Fibroblast of skin of right quadriceps (primary cell): ENCODE measurements at places on chromosomes 11 and 22.

GRCh38 chr11:68966894-68967780, 13.6 kb downstream of the MRGPRD start:
- DNase-seq: no peak

GRCh38 chr11:121456151-121456550, 3.4 kb upstream of the SORL1-AS1 start:
- no peak for DNase-seq

DNA sequence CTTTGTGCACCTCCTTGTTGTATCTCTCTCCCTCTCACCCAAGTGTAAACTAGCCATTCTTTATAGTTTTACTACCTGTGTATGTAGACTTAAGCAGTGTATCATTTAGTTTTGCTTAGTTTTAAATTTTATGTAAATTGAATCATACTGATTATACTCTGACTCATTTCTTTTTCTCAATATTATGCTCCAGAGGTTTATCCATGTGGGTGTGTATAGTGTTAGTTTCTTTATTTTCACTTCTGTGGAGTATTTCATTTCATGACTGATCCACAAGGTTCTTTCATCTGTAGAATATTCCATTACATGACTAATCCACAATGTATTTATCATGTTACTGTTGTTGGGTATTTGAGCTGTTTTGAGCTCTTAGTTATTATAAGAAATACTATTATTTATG, 62.0 kb downstream of the CCDC34 start:
- DNase-seq: peak; percentile 55

GRCh38 chr22:40602231-40602630, 34.3 kb downstream of the MRTFA start:
- DNase-seq: no peak

DNA sequence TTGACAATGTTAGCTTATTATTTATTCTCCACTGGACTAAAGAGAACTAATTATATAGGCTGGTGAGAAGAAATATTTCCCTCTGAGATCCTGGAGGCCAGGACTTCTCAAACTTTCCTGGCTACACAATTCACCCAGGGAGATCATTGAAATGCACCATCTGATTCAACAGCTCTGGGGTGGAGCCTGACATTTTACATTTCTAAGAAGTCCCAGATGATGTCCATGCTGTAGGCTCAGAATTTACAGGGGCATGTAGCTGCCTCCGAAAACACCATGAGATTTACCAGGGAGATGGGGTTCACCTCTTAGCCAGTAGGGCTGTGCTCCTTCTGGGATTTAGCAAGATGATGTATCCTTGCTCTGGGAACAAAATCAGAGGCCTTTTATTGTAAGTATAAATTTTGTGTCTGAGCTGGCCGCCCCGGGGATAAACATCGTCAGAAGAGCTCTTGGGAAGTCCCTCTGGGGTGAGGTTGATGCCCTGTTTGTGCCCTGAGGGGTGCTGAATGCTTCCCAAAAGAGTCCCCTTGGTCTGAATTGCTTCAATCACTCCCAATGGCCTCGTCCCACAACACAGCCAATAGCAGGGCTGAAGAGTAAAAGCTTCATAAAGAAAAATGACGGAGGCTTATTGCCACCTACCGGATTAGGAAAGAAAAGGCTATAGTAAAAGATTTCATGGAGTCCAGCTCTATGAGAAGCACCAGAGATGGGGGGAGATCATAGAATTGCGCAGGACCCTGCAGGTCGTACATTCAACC, 33.4 kb upstream of the API5 start:
- DNase-seq: peak; percentile 45

GRCh38 chr22:19057999-19058491, 64.2 kb downstream of the DGCR2 start:
- DNase-seq: no peak

DNA sequence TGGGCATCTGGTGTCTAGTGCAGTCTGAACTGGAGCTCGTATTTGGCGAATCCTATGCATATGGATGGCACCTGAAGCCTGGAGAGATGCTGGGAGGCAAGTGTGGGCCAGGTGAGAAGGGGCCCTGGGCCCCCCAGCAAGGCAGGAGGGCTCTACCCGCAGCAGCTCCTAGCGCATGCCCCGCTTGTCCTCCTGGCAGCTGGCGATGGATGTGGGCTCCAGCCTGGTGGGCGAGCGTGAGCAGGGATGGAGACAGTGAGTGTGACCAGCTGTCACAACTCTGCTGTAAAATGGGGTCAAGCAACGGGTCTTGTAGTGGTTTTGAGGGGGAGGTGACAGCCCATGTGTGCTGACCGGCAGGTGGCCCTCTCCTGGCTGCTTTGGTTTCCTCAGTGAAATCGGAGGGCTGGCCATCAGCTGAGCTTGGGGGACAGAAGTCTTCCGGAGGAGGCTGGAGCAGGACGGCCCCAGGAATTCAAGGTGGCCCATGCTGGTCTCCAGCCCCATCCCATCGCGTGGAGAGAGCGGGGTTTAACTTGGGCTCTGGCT, 12.0 kb downstream of the FRMD8 start:
- DNase-seq: no peak

DNA sequence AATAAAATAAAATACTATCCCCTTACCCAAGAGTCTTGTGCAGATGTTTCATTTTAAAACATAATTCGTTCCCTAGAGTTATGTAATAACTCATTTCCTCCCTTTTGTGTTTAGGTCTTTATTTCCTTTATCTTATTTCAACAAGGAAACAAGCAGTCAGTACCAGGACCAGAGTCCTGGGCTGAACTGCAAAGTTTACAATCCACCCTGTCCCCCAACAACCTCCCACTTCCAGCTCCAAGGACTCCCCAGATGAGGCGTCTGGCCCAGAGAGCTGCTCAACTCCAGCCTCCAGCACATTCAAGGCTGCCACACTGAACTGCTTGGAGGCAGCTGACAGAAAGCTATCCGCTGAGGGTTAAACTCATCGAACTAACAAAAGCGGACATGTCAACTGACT, 4.5 kb downstream of the POLDIP3 start:
- DNase-seq: no peak

DNA sequence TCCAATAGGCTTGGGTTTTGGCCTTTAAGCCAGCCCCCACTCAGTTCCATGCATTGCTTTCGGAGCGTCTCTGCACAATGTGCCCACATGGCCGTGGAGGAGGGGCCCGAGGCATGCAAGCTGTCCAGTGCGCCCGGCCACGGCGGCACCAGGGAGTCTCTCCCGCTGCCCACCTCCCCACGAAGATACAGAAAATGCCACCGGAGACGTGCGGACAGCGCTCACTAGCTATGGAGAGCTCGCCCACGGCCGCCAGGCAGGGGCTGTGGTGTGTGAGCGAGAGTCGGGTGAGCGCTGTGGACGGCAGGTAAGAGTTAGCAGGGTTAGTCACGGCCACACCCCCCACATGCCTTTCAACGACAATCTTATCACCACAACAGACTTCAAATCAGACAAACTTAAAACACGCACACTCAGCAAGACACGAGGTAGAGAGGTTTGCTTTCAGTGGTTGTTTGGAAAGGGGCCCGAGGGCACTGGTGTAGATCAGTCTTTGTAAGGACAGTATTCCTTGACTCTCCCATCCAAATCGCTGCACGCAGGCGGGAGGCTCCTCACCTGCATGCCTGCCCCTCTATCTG, 18.7 kb upstream of the BID start:
- no peak for DNase-seq

DNA sequence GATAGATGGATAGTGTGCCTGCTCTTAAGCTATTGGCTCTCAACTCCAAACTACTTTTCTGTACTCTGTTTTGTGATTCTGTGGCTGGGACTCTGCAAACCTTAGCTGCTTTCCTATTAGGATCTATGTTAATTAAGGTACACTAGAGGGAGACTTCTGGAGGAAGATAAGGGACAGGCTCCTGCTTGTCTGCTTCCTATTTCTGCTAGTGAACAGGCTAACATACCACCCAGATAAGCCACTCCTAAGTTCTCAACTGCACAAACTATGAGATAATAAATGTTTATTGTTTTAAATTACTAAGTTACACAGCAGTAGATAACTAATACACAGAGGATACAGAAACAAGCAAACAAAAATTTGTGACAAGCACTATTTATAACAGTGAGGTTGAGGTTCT, 10.2 kb upstream of the NXPE2 start:
- no peak for DNase-seq

GRCh38 chr11:73507086-73507485, 90.8 kb downstream of the FAM168A start:
- DNase-seq: peak; percentile 47

GRCh38 chr11:36390963-36391471, 94.9 kb downstream of the PRR5L start:
- no peak for DNase-seq

DNA sequence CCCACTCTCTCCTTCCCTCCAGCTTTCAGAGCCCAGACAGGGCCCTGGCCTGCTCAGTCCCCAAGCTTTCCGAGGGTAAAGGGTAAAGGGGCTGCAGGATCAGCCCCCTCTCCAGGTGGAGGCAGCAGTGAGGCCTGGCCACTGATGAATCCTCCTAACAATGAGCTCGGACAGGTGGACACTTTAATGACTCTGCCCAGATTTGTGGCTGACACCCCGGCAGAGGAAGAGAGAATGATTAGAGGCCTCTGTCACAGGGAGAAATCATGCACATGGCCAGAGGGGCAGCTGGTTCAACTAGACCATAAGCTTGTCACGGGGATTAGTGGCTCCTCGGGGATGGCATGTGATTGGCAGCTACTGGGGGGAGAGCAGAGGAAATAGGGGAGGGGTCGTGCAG, 587.5 kb upstream of the B3GAT1 start:
- no peak for DNase-seq

DNA sequence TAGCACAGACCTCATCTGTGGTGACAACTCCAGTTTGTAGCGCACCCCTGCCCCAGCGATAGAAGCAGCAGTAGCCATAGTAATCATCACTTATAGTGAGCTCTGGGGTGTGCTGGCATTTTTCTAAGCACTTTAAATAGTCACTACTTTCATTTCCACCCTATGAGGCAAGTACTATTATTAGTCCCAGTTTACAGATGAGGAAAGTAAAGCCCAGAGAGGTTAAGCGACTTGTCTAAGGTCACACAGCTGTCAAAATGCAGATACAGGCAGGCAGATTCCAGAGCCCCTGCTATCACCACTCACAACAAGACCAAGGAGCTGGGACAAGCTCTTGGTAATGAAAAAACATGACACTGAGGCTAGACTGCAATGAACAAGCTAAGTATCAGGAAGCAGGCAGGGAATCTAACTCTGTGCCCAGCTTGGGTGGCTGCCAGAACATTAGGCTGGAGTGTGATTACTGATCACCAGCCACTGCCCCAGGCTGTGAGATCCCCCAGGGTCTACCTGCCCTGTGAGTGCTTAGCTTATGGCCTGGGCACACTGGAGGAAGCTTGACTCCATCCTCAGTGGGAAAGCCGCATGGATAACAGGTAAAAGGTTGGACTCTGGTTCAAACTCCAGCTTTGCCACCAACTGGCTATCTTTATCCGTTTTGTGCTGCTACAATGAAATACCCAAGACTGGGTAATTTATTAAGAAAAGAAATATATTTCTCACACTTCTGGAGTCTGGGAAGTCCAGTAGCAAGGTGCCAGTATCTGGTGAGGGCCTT, 561.1 kb downstream of the MN1 start:
- no peak for DNase-seq

DNA sequence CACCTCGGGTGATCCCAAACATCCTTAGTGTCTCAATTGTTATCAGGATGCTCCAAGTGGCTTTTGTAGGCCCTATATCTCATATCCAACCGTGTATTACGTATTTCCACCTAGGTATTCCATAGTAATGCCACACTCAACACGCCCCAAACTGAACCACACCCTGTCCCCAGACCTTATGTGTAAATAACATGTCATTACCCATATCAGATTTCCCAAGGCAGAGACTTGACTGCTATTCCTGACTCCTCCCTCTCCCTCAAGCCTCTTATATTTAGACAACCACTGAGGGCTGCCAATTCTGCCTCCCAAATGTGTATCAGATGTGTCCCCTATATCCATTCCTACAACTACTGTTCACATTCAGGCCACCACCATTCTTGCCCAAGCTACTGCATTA, 132.8 kb upstream of the NCAM1 start:
- no peak for DNase-seq
